IMR-90 (cell line): ENCODE measurements at places on chromosomes 5 and 9. TPM values are rescaled to one million over a fixed set of nuclear protein-coding genes. Genes with fewer than 3 reads are reported as not detected.

- H3K36me3 ChIP-seq, result no peaks in the 10 kb centered on the region
- no peak for DNase-seq
- no peak overlapping the region for H3K4me3 ChIP-seq
- no peak overlapping the region for H3K27ac ChIP-seq
- peaks cover 14% of the 10 kb centered on the region for H3K4me1 ChIP-seq
- H3K27me3 ChIP-seq, result no peaks in the 10 kb centered on the region; the same call in 1 of the 2 replicates
Observed at GRCh38 chr9:124218987-124219461, 38.7 kb upstream of the NEK6 start.

- no peak overlapping the region for H3K4me3 ChIP-seq
- H3K36me3 ChIP-seq, result no peaks in the 10 kb centered on the region
- H3K27me3 ChIP-seq, result no peaks in the 10 kb centered on the region
- H3K4me1 ChIP-seq, result no peaks in the 10 kb centered on the region
- no peak for DNase-seq
Observed at GRCh38 chr9:9478741-9479140, 1134.1 kb downstream of the PTPRD start.

DNA sequence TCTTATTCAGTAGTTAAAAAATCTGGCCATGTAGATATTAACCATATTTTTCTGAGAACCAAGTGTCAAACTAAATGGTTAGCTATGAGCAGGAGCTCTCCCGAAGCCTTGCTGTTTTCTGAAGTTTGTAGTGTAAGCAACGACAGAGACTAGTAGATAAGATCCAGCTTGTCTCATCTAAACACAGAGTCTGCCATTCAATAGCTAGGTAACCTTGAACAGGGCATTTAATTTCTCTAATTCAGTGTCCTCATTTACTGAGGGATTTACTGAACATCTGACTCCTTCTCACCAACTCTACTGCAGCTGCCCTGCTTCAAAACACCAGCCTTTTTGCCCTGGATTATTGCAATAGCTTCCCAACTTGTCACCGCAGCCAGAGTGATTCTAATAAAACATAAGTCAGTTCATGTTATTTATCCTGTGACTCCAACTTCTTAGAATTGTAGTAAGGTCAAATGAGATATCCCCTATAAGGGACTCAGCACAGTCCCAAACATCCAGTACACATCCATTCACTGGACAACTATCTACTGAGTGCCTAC, 337.0 kb downstream of the PLK2 start:
- no peaks in the 10 kb centered on the region; the same call in 1 of the 2 replicates for H3K4me1 ChIP-seq
- DNase-seq, result no peak
- H3K27ac ChIP-seq, result no peak overlapping the region
- H3K4me3 ChIP-seq, result no peak overlapping the region
- H3K36me3 ChIP-seq, result no peaks in the 10 kb centered on the region
- no peaks in the 10 kb centered on the region for H3K27me3 ChIP-seq

GRCh38 chr5:2515180-2515764, 236.2 kb downstream of the IRX2 start:
- H3K27me3 ChIP-seq, result no peaks in the 10 kb centered on the region
- H3K4me3 ChIP-seq, result no peak overlapping the region
- no peak overlapping the region for H3K27ac ChIP-seq
- H3K4me1 ChIP-seq, result no peaks in the 10 kb centered on the region
- H3K36me3 ChIP-seq, result no peaks in the 10 kb centered on the region
- DNase-seq, result no peak

The C5orf24 gene
- total RNA-seq, result 29.8 and 53.9 TPM in 2 replicates

The LIFR gene
- 10.4 and 13.9 TPM in 2 replicates for total RNA-seq

DNA sequence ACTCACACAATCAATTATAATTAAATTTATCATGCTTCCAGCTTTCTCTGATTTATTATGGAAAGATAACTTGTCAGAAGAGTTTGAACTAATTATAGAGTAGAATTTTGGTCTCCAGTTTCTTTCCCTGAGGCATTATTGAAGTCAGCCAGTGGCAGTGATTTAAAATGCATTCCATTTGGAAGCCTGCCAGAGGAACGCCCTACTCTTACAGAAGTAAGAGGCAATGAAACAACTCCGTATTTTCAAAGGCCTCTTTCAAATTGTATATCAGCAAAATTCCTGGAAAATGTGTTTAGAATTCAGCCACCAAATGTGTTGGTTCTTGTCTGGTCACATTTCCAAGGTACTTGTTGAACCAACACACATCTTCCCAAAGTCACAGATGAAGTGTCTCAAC, 640.9 kb downstream of the SEMA5A start:
- peak; percentile 45 for DNase-seq
- H3K4me3 ChIP-seq, result no peak overlapping the region
- H3K27ac ChIP-seq, result no peak overlapping the region
